ENCODE measurements at places on chromosomes 12 and 14.

DNA sequence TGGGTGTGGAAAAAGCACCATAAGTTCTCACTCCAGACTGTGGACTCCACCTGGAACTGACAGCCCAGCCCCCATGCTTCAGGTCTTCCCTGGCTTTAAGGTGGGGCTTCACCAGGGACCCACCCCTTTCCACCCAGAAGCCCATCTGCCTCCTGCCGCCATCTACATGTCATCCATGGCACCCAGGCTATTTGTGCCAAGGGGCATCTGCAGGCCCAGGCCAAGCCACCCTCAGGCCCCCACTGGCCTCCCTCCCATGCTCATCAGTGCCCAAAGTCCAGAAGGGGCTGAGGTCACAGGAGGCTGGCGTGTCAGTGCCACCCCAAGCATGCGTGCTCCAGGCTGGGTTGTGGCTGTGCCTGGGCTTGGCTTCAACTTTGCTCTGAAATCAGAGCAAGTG lies 212.2 kb upstream of the DIO3 start:
- no peak for DNase-seq

DNA sequence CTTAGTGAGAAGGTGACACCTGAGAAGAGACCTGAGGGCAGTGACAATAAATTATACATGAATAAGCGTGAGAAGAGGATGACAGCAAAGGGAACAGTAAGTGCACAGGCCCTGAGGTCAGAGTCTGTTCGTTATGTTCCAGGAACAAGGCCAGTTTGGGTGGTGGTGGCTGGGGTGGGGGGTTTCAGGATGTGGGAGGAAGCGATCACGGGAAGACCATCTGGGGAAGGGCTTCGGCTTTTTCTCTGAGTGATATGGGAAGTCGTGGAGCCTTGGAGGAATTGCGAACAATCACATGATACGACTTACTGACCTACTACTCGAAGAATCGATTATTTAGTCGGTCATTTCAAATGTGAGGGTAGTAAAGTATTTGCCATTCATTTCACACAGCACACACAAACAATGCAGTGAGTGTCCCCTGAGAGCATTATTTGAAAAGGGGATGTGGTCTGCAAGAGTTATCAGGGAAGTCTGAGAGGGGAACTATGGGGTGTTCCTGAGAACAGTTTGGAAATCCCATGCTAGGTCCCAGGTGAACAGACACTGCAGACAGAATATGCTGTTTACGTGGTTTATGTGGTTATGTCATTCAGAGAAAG lies 94.7 kb downstream of the SLC38A1 start:
- DNase-seq: no peak

DNA sequence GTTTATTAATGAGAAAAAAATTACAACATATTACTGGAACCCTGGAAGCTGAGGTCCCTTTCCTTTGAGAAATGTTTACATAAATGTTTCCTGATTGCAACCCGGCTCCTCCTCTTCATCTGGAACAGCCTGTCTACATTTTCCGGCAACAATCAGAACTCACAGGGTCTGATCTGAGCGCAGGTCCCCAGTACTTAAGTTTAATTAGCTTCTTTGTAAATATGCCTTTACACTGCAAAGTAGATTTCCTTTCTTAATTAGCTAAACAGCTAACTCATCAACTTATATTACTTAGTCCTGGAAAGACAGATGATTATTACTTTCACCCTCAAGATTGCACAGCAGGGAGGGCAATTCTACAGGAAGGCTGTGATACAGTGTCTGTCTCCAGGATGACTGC lies 213.0 kb downstream of the MON2 start:
- DNase-seq: no peak

DNA sequence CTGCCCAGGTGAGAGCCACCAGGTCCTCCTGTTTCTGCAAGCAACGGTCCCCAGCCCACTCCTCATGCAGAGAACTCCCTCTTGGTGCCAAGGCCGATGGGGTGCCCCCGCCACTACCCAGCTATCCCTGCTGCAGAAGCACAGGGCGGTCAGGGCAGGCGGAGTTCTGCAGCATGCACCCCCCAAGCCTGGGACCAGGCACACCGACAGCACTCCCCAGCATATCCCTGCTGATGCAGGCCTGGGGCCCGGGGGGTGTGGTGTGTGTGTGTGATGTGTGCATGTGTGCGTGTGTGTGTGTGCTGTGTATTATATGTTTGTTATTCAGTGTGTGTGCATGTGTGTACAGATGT lies 27.7 kb upstream of the FZD10 start:
- DNase-seq: no peak

DNA sequence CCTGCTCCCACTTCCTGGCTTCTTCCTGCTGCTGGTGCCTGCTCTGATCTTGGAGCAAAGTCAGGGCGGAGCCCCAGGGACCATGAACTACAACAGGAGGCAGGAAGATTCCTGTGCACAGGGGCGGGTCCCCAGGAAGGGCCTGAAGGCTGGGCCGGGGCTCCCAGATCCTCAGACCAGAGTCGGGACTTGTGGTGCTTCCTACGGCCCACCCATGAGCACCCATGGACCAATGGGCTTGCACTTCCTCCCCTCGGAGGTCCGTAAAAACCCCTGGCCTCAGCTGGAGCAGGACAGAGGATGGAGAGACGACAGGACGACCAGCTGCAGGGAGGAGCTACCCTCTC lies 1287.1 kb downstream of the TMEM121 start:
- no peak for DNase-seq

DNA sequence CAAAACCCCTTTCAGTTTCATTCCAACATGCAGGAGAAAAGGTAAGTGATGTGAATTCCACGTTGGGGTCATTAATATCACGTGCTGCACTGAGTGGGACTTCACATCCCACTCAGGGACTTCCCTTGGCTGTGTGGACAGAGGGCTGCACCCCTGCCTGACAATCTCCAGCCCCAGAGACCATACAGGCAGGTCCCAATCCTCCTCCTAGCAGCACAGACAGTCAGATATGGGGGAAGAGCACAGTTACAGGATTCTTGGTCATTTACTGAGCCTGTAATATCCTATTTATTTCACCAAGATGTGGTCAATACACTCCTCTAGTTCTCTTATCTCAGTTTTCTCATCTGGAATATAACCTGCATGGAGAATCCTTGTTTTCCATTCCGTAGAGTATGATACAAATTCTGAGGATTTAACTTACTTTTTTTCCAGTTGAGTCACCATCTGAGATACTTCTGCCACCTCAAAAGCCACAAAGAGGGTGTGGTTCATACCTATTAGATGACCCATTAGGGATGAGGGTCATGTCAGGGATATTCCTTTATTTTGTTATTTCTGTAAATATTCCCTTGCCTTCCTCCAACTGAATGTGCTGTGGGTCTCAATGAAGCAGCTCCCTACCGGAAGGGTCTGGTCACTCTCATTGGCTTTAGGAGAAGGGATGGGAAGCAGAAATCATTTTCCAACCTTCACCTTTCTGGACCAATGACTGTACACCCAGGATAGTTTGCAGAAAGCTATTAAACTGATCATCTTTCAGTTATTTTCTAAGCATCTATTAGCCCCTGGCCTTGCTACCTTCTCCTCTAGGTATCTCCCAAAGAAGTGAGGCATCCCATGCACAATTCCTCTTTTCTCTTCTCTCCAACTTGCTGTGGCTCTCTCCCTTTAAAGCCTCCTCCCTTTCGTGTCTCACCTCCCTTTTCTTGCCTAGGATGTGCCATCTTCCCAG lies 43.0 kb upstream of the NTF3 start:
- no peak for DNase-seq

GRCh38 chr14:100965296-100965695 lies 61.8 kb upstream of the RTL1 start:
- no peak for DNase-seq

DNA sequence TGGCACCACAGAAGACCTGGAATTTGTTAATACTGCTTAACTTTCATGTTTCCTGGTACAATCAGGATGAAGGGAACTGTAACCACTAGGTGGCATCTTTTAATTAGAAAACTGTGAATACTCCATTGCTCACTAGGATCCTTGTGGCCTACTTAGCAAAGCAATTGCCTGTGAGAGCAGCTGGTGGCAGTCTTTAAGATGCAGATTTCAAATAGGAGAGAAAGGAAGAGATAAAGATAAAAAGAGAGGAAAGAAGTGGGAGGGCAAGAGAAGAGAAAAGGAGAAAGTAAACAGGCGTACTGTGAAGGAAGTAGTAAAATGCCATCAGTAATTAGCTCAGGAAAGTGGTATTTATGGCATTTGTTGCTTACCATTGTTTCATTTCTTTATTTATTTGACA lies 114.5 kb downstream of the RAD51B start:
- DNase-seq: peak; percentile 62

DNA sequence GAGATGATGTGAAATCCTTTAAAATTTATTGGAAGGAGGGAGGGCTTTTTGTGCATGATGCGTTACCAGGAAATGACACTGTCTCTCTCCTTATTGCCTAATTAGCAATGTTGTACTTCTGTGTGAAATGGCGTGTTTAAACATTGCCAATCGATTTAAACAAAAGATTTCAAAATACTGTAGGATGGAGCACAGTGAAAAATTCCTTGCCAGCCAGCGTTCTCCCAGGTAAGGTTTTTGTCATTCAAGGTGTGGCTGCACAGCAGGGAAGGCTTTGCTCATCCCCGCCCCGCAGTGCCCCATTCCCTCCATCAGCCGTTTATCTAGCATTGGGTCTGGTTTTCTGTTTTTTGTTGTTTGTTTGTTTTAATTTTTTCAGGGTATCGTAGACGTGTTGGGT lies 137.3 kb downstream of the CACNA1C start:
- DNase-seq: no peak

- DNase-seq: no peak
Observed at GRCh38 chr14:68041876-68042354, 222.3 kb downstream of the RAD51B start.

DNA sequence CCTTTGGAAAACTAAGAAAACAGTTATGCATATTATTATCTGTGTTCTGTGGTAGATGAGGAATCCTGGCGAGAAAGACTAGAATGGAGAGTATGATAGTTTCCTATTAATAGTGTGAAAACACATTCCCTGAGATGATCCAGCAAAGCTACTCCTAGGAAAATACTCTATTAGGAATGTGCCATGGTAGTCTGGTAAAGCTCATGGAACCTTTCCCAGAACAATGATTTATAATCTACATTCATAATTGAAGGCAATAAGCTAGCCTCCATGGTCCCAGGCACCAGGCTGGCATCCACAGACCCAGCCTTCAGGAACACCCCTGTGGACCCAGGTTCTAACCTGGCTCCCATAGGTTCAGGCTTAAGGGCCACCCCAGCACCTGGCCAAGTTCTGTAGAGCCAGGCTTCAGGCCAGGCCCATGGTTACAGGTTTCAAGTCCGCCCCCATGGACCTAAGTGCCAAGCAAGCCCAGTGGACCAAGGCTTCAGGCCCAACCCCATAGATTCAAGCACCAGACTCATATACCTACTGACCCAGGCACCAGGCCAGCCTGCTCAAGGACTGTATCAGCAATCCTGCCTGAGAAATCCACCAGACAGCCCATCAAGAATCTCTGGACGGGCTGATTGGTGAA lies 72.2 kb downstream of the ITPR2 start:
- DNase-seq: no peak

- no peak for DNase-seq
Observed at GRCh38 chr14:28767853-28768741, 1.5 kb downstream of the FOXG1 start.

GRCh38 chr12:78680596-78680995 lies 184.0 kb upstream of the SYT1 start:
- no peak for DNase-seq

DNA sequence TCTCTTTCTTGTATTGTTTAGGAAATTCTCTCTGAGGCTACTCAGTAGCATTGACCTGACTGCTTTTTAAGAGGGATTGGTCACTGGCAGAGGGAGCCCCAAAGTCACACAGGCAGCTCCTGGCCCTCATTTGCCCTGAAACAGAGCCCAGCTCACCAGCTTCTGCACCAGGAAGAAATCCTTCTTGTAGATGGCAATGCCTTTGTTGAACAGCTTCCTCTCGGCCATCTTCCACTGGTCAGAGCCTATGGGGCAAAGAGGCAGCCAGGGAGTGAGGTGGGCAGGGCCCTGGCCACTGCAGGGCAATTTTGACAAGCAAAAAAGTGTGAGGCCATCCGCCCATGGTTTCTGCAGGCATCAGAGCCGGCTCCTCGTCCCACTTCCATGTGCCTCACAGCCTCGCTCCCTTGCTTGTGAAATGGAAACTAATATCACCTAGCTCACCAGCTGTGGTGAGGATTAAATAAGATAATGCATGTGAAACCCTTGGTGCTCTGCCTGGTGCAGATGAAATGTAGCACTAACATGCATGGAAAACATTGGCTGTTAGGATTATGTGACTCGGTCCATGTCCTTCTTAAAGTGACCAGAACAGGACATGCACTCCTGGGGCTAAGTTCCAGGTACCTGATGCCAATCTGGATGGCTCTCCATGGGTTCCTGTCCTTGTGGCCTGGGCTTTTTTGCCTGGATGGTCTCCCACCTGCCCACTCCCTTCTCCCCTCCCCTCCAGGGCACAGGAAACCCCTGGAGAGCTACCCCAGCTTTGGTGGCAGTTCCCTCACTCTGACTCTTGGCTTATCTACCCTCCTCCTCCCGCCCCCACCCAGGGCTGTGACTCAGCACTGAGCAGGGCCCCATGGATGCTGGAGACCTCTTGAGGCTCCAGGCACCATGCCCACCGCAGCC lies 11.2 kb upstream of the PNMA1 start:
- no peak for DNase-seq

- DNase-seq: no peak
Observed at GRCh38 chr12:88591343-88591742, 11.1 kb upstream of the KITLG start.

GRCh38 chr14:104172349-104172748 lies 34.0 kb downstream of the KIF26A start:
- no peak for DNase-seq

GRCh38 chr12:72543777-72544467 lies 271.8 kb downstream of the TRHDE start:
- DNase-seq: no peak

DNA sequence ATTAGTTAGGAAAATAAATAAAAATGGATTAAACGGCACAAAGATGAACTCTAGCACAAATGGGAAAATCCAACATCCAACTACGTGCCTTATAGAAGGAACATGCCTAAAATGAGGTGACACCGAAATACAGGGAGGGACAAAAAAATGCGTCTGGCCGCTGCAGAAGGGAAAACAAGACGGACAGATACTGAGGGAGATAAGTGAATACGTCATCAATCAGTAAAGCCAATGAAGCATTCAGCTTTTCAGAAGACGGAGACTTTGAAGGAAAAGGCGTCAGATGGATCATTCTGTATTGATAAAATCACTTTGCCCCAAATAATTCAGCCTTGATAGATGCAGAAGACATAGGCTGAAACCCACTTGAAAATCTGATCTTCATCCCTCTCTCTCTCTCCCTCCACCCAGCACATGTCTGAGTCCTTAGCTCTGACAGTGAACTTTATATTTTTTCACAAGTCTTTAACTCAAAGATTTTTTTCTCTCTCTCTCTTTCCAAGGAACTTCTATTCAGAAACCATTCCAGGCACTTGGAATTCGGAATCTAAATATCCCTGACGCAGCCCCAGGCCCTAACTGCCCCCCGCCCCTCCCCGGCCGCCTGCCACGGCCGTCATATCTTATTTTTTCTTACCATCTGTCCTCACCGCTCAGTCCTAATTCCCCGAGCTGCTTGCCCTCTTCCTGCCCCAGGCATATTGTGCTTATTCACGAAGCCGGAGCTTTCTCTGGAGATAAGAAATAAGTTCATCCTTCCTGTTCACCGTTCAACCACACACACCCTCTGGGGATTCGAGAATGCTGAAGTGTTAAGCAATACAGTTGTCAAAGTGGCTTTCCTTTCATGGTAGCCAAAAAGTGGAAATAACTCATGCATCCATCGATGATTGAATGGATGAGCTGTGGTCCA lies 35.5 kb upstream of the RFLNA start:
- DNase-seq: no peak

GRCh38 chr14:105605464-105606304 lies 79.3 kb downstream of the TMEM121 start:
- no peak for DNase-seq

Measured in NCI-H1092 (cell line).